ENCODE measurements at places on chromosomes 16 and 17.

DNA sequence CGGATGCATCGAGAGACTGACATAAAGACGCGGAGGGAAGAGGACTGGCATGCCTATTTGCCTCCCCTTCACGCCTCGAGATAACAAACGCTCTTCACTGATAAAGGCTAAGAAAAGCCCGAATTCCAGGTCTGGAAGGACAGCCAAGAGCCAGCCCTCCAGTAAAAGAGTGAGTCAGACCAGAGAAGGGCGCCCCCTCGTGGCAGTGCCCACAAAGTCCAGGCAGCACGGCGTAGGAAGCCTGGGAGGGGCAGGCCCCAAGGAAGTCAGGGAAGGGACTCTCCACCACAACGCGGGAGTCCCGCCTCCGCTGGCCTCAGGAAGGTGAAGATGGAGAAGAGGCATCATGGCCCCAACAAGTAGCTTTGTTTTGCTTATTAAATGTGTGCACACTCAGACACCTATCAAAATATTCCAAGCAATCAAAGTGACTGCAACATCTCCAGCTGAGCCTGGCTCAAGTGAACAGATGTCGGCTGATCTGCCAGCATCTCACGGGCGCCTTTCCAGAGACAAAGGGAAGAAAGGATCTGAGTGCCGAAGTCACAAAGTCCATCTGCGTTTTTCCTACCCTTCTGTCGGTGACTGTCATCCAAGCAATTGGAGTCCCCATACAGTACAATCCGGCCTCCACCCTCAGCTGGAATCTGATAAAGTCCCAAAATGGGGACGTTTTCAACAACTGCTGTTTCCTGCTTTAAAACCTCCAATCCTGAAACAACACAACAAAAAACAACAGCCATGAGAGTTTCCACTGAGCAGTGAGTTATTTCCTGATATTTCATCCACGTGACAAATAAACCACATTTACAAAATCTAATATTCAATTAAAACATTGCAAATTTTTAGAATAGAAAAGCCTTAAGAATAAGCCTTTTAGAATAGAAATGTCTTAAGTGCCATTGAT, 20.4 kb upstream of the SLC38A8 start:
- DNase-seq, result no peak

DNA sequence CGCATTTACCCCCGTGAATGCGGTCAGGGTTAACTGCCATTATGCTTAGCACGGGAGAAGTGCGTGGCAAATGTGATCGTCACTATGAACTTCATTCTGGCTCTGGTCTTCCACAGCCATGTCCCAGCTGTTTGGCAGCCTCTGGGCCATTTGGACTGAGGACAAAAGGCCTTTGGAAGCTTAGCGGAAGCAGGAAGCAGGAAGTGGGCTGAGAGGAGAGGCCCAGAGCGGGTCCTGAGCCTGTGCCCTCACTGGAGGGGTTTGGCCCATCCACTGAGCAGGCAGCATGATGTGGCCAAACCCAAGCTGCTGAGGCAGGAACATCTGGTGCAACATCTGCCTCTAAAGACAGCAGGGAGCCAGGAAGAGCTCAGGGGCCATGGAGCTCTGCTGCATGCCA, 345.9 kb downstream of the C16orf95 start:
- DNase-seq, result no peak

DNA sequence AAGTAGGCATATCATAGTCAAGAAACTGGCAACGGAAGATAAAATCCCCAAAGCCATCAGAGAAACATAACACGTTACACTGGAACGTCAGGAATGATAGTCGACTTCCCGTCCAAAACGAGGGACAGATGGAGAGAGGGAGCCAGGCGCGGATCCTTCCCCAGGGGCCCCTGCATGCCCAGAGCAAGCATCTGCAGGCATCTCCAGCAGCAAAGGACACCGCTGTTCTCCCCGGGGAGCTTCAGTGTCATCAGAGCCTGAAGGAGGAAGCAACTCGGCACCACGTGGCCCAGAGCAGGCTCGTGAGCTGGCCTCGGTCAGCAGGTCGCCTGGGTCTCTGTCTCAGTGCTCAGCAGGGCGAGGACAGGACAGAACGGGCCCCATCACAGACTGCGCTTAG, 50.1 kb downstream of the LMF1 start:
- no peak for DNase-seq

DNA sequence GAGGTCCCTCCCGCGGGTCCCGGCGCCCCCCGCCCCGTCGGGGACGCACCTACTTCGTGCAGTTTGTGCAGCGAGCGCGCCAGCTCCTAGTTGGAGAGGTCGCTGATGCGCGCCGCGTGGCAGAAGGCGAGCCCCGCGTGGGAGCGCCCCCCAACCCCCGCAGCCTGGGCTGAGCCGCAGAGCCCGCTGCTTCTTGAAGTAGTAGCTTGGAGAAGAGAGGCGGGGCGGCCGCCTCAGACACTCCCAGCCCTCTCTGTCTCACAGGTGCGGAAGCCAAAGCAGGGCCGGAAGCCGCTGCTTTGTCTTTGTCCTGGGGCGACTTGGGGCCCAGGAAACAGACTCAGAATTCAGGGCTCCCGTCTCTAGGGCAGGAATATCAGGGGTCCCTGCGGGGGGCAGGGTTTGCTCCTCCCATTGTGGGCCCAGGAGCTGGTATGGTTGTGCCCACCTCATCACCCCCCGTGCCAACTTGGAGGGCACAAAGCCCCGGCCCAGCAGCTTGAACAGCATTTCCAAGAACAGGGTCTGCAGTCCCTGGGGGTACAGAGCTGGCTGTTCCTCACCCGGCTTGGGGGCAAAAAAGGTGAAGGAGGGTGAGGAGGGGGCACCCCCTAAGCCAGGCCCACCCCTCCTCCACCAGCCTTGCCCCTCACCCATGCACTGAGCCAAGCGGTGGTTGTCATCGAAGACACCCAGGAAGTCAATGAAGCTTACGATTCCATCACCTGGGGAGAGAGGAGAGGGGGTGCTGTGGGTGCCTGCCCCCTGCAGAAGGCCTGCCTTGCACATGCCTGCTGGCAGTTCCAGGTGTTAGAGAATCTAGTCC, 13.5 kb downstream of the SPATA32 start:
- peak; percentile 40 for DNase-seq

DNA sequence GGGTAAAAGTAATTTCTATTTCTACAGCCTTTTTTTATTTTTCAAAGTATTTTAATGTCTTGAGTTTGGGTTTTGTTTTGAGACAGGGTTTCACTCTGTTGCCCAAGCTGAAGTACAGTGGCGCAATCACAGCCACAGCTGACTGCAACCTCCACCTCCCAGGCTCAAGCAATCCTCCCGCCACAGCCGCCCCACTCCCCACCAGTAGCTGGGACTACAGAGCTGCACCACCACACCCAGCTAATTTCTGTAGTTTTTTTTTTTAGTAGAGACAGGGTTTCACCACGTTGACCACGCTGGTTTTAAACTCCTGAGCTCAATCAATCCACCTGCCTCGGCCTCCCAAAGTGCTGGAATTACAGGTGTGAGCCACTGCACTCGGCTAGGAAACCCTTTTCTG, 44.0 kb downstream of the TUBD1 start:
- no peak for DNase-seq

GRCh38 chr16:2042171-2042985, 5.3 kb downstream of the NTHL1 start:
- DNase-seq, result no peak

DNA sequence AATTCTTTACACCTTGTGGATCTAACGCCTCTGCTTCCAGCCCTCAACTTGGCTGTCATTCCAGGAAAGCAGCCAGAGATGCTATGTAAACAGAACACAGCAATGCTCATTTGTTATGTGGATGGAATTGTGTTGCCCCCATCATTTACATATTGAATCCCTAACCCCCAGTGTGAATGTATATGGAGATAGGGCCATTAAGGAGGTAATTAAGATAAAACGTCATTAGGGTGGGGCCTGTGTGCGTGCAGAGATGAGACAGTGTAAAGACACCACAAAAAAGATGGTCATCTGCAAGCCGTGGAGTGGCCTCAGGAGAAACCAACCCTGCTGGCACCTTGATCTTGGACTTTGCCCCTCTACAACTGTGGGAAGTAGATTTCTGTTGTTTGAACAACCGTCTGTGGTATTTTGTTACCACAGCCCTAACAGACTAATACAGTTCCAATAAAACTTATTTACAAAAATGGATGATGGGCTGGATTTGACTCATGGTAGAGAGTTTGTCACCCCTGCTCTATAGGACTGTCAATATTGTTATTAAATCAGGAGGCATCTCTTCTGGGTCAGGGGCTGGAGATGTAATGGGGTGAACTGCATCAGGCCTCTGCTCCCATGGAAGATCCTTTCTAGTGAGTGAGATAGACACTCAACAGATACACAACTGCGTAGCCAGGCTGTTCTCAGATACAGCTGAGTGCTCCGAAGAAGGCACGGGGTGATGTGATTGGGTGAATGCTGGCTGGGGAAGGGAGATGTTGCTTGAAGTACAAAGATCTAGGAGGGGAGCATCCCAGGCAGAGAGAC, 339.0 kb downstream of the SNX29 start:
- DNase-seq, result no peak

DNA sequence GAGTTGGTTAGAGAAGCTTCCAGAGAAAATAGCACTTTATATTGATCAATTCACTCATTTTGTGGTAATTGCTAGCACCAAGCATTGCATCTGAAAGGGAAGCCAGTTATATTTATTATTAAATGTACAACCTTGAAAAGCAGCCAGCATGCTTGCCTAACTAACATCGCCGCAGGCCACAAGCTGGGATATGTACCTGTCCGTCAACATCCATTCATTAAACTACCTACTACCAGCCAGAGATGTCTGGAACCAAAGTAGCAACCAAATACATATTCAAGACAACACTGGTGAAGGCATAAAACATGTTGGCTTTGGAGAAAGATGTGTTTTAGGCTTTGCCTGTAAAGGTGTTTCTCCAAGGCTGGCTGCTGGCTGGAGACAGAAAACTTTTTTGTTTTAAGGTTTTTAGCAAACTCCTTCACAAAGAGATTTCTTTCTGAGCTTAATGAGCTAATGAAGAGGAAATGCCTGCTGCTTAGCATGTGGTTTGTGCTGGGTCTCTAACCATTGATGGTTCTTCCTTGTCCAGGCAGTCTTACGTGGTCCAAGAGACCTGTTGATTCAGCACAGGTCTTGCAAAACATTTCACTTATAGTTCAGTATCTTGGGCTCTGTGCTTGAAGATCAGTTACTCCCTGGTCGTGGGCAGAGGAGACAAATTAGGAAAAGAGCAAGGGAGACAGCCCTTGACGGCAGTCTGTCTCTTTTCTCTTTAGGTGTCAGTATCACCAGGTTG, 3.1 kb downstream of the ITPRIPL2 start:
- no peak for DNase-seq

Data from NCI-H1436 treated with DMSO at 0.1 percent for 48 hours (cell line).